Aorta (tissue), 5 donors: ENCODE measurements at places on chromosomes 1 and 21. TPM values are rescaled to one million over a fixed set of nuclear protein-coding genes. Genes with fewer than 3 reads are reported as not detected.

DNA sequence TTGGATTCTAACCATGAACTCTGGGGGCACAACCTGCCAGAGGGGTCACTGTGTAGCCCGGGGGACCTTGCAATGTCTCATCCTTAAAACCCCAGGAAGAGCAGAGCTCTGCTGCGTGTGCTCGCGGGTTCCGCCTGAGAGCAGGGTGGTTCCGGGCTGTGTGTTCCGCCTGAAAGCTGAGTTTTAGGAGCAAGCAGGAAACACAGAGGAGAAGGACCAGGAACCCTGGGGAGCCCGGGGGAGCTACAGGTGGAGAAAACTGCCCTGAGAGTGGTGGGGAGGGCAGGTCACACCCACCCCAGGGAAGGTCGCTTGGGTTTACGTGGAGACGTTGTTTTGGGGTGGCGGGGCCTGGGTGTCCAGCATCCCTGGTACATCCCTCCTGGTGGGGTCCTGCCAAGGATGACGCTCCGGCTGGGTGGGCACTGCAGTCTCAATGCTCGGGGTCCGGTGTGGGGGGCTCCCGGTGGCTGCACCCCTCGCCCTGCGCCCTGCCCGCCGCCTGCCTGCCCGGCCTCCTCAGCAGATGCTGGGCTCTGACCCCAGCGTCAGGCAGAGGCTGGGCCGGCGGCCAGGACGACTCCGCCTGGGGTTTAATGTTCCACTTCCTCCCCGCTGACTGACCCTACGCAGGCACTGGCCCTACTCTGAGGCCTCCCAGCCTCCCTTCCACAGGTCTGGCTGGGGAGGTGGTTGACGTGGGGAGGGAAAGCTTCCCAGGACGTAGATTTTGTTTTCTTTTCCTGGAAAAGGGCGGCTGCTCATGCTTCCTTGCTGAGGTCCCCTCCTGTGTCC is 17.3 kb upstream of the C1orf159 start:
- H3K4me1 ChIP-seq: no peaks in the 10 kb centered on the region
- H3K27me3 ChIP-seq: no peaks in the 10 kb centered on the region
- H3K4me3 ChIP-seq: no peak overlapping the region
- H3K27ac ChIP-seq: no peak overlapping the region
- DNase-seq: no peak

GRCh38 chr1:31660871-31661455 is 16.3 kb upstream of the PEF1 start:
- H3K27me3 ChIP-seq: no peaks in the 10 kb centered on the region
- H3K4me3 ChIP-seq: no peak overlapping the region
- no peaks in the 10 kb centered on the region for H3K4me1 ChIP-seq
- H3K27ac ChIP-seq: no peak overlapping the region

- no peak for DNase-seq
- no peaks in the 10 kb centered on the region for H3K36me3 ChIP-seq
- no peak overlapping the region for H3K27ac ChIP-seq
- no peak overlapping the region for H3K4me3 ChIP-seq
- no peaks in the 10 kb centered on the region for H3K27me3 ChIP-seq
Observed at GRCh38 chr21:44897326-44898010, 23.2 kb downstream of the ITGB2 start.

- no peak overlapping the region for H3K4me3 ChIP-seq
- no peaks in the 10 kb centered on the region for H3K27me3 ChIP-seq
- H3K4me1 ChIP-seq: peaks cover 3% of the 10 kb centered on the region
Observed at GRCh38 chr1:78651241-78651640, 1.6 kb downstream of the IFI44 start.

- H3K36me3 ChIP-seq: no peaks in the 10 kb centered on the region
- no peak overlapping the region for H3K27ac ChIP-seq
- no peaks in the 10 kb centered on the region for H3K4me1 ChIP-seq
- H3K4me3 ChIP-seq: no peak overlapping the region
- H3K27me3 ChIP-seq: no peaks in the 10 kb centered on the region
Observed at GRCh38 chr1:15724949-15725880, 10.8 kb upstream of the SLC25A34 start.

DNA sequence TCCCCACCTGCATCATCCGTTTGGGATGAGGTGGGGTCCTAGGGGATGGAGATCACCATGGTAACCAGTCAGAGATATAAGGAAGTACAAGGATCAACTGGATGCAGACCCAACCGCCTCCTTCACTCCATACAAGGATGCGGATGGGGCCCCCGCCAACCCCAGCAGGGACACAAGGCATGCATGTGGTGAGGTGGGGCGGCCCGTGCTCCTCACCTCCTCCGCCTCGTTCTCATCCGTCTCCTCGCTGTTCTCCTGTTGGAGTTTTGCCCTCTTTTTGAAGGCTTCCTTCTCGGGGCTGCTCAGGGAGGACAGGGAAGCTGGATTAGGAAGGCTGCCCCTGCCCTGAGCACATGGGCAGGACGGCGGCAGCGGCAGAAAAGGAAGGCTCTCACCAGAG is 23.8 kb downstream of the KIF21B start:
- no peak for DNase-seq
- no peak overlapping the region for H3K27ac ChIP-seq
- H3K36me3 ChIP-seq: no peaks in the 10 kb centered on the region
- H3K4me1 ChIP-seq: no peaks in the 10 kb centered on the region
- H3K4me3 ChIP-seq: no peak overlapping the region

DNA sequence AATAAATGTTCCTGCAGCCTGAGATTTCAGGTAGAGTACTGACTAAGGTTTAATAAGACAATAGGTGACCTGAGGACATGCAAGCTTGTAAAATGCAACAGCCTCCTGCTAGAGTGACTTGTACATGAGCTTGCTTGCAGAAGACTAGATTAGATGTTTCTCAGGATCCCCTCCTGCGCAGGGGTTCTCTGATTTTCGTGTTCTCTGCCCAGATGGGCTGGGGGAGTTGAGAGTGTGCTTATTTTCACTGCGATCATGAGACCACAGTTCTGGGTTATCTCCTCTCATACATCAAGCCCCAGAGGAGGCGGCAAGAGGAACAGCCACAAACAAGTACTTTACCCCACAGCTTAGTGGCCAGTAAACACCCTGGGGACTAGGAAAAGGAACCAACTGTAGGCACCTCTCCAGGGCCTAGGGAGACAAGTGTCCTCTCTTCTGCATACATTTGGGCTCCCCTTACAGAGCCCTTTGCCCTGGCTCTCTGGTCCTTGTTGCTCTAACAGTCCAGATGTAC is 8.0 kb downstream of the TMEM81 start:
- no peaks in the 10 kb centered on the region for H3K4me1 ChIP-seq
- no peak for DNase-seq
- no peaks in the 10 kb centered on the region for H3K36me3 ChIP-seq
- H3K27me3 ChIP-seq: no peaks in the 10 kb centered on the region
- H3K27ac ChIP-seq: no peak overlapping the region

Gene DNAH14
- total RNA-seq: 2.0 TPM

- H3K36me3 ChIP-seq: no peaks in the 10 kb centered on the region
- H3K27me3 ChIP-seq: no peaks in the 10 kb centered on the region
- no peaks in the 10 kb centered on the region for H3K4me1 ChIP-seq
- no peak for DNase-seq
Observed at GRCh38 chr1:48214820-48215219, 7.7 kb upstream of the SLC5A9 start.

Gene RYR2
- 128 TPM for total RNA-seq

DNA sequence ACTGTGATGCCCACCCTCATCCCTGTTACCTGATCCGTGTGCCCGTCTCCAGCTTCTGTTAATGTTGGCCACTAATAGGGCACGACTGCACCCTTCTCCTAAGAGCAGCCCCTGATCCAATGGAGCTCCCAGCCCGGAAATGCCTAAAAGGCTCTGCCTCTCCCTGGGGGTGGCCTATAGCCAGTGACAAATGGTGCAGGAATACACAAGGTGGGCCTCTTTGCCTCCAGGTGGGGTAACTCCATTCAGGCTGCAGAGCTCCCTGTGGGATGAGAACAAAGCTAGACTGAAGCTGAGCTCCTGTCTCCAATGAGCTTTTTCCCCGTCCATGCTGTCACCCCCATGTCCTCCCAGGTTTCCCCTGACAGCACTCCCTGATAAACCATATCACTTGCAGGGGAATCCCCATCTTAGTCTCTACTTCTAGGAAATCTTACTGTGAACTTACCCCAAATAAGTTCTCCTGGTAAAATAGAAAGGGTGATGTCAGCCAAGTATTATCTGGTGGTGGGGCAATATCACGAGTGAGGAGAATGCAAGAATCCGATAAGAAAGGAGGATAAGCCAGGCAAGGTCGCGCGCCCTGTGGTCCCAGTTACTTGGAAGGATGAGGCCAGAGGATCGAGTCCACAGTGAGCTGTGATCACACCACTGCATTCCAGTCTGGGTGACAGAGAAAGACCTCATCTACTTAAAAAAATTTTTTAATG is 18.6 kb downstream of the S100A7A start:
- H3K4me1 ChIP-seq: no peaks in the 10 kb centered on the region
- H3K4me3 ChIP-seq: no peak overlapping the region
- H3K27ac ChIP-seq: no peak overlapping the region

- no peaks in the 10 kb centered on the region for H3K4me1 ChIP-seq
- H3K27me3 ChIP-seq: no peaks in the 10 kb centered on the region
- H3K4me3 ChIP-seq: no peak overlapping the region
- no peak for DNase-seq
Observed at GRCh38 chr1:184556665-184557064, 169.8 kb downstream of the C1orf21 start.

- no peak overlapping the region for H3K4me3 ChIP-seq
- no peak overlapping the region for H3K27ac ChIP-seq
- no peak for DNase-seq
- H3K4me1 ChIP-seq: no peaks in the 10 kb centered on the region
- no peaks in the 10 kb centered on the region for H3K27me3 ChIP-seq
- H3K36me3 ChIP-seq: no peaks in the 10 kb centered on the region
Observed at GRCh38 chr1:163227126-163227525, 24.4 kb upstream of the RGS5 start.

GRCh38 chr1:82788660-82789059 is 987.9 kb downstream of the ADGRL2 start:
- no peaks in the 10 kb centered on the region for H3K27me3 ChIP-seq
- DNase-seq: no peak
- H3K36me3 ChIP-seq: no peaks in the 10 kb centered on the region
- H3K27ac ChIP-seq: no peak overlapping the region

DNA sequence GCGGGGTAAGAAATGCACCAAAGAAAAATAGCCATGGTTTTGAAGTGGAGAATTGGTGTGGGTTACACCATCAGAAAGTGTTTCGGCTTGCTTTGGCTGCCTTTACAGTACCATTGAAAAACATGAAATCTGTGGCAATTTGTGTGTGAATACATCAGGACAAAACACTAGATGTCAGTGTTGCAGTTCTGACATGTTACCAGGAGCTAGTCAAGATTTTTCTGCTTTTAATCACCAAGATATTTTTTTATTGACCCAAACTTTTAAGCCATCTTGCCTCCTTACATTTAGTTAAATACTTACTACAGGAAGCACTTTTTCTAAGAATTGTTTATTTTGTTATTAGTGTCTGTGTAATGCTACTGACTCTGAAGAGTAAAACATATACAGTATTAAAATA is 14.3 kb downstream of the RRP15 start:
- H3K4me3 ChIP-seq: no peak overlapping the region
- no peaks in the 10 kb centered on the region for H3K27me3 ChIP-seq
- DNase-seq: no peak
- H3K36me3 ChIP-seq: no peaks in the 10 kb centered on the region
- H3K4me1 ChIP-seq: no peaks in the 10 kb centered on the region

DNA sequence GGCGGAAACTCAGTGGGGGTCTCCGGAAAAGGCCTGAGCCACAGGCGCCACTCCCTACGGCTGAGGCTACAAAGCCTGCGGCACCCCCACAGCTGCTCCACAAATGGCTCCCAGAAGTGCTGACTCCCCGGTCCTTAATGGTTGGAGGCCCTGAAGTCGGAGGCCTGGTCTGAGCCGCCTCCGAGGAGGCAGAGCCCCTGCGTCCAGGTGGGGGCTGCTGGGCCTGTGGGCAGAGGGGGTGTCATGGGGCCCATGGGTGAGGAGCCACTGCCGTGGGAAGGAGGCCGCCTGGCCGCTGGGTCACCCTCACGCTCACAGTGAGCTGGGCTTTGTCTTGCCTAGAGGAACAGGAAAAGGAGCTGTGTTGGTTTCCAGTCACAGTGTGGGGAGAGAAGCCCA is 12.4 kb upstream of the COL18A1 start:
- H3K27me3 ChIP-seq: no peaks in the 10 kb centered on the region
- no peaks in the 10 kb centered on the region for H3K4me1 ChIP-seq
- H3K4me3 ChIP-seq: no peak overlapping the region
- H3K36me3 ChIP-seq: no peaks in the 10 kb centered on the region
- no peak overlapping the region for H3K27ac ChIP-seq

Gene PRUNE1
- total RNA-seq: 14.8 TPM

DNA sequence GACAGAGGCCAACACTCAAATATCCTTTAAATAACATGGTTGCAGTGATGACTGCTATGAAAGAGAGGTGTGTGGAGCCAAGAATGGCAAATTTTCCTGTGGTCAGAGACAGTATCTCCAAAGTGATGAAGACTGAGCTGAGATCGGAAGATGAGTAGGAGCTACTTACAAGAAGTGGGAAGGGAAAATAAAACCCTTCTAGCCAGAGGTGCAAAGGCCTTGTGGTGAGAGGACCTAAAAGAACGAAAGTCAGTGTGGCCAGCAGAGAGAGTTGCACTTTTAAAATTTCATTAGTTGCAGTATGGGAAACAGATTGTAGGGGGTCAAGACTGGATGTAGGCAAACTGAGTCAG is 17.8 kb downstream of the SLAMF7 start:
- no peaks in the 10 kb centered on the region for H3K4me1 ChIP-seq
- no peaks in the 10 kb centered on the region for H3K36me3 ChIP-seq
- no peaks in the 10 kb centered on the region for H3K27me3 ChIP-seq
- no peak overlapping the region for H3K4me3 ChIP-seq
- no peak for DNase-seq

DNA sequence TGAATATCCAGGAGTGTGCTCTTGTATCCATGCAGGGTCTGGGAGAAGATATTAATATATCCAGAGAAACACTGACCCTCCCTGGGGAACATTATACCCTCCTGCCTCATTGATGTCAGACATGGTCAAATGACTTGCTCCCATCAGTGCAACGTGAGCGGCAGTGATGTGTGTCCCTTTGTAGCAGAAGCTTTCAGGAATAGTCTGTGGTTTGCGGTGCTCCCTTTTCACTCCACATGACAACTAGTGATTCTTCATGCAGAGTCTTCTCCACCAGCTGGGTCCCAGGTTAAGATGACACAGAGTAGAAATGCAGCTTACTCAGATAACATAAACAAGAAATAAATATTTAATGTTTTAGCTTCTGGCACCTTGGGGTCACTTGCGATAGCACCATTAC is 31.9 kb upstream of the LYPD8 start:
- no peaks in the 10 kb centered on the region for H3K4me1 ChIP-seq
- no peak overlapping the region for H3K27ac ChIP-seq
- no peaks in the 10 kb centered on the region for H3K36me3 ChIP-seq
- DNase-seq: no peak
- no peak overlapping the region for H3K4me3 ChIP-seq
- no peaks in the 10 kb centered on the region for H3K27me3 ChIP-seq

DNA sequence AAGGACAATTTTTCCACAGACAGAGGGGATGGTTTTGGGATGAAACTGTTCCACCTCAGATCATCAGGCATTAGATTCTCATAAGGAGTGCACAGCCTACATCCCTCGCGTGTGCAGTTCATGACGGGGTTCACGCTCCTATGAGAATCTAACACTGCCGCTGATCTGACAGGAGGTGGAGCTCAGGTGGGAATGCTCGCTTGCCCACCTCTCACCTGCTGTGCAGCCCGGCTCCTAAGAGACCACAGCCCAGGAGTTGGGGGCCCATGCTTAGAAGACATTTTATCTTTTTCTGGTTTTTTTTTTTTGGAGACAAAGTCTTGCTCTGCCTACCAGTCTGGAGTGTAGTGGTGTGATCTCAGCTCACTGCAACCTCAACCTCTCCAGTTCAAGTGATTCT is 16.0 kb downstream of the GNB1 start:
- H3K27me3 ChIP-seq: no peaks in the 10 kb centered on the region
- no peaks in the 10 kb centered on the region for H3K4me1 ChIP-seq
- H3K4me3 ChIP-seq: no peak overlapping the region
- no peak overlapping the region for H3K27ac ChIP-seq
- peak; percentile 4 for DNase-seq

Gene BRINP2
- total RNA-seq: not detected

Gene PTGFRN
- 31.9 TPM for total RNA-seq
